ENCODE measurements at places on chromosomes 4 and X.
A peak's percentile ranks its signal among the peaks of the same experiment; 100 is the strongest.

DNA sequence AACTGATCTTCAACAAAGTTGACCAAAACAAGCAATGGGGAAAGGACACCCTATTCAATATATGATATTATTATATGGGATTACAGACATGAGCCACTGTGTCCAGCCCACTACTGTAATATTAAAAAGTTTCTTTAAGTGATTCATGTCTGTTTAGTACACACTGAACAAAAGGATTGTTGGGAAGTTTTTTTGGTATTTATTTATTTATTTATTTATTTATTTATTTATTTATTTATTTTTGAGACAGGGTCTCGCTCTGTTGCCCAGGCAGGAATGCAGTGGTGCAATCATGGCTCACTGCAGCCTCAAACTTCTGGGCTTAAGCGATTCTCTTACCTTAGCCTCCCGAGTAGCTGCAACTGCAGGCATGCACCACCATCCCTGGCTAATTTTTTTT is 58.4 kb upstream of the PGAM4 start:
- DNase-seq = no peak

GRCh38 chr4:130747842-130748241 is 1651.9 kb downstream of the C4orf33 start:
- DNase-seq = no peak

GRCh38 chrX:10015723-10016518 is 48.8 kb downstream of the CLDN34 start:
- DNase-seq = peak; percentile 46

GRCh38 chr4:175280153-175280552 is 362.0 kb downstream of the ADAM29 start:
- DNase-seq = no peak
